ENCODE measurements at places on chromosomes 1 and 21. TPM values are rescaled to one million over a fixed set of nuclear protein-coding genes. Genes with fewer than 3 reads are reported as not detected.
A peak's percentile ranks its signal among the peaks of the same experiment; 100 is the strongest.

GRCh38 chr1:8097077-8097799 lies 71.1 kb upstream of the ERRFI1 start:
- no peak overlapping the region for H3K27ac ChIP-seq
- H3K4me3 ChIP-seq, result no peak overlapping the region
- H3K36me3 ChIP-seq, result peaks cover 3% of the 10 kb centered on the region
- H3K27me3 ChIP-seq, result peaks cover 1% of the 10 kb centered on the region

DNA sequence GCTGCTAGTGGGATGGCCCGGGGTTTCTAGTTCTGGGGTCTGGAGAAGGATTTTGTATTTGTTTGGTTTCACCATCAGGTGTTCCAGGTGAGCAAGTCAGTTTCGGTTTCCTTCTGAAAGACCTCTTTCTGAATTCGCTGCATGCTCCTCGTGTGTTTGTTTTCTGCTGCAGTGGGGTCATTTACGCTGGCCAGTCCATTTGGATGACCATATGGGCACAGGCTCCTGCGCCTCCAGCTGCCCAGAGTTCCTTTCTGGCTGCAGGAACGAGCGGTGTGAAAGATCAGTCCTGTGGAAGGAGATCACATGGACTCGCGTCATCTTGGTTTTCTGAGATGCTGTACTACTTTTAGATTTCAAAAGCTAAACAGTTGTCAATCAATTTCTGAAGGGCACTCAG lies 83.7 kb upstream of the GCLM start:
- H3K4me3 ChIP-seq, result no peak overlapping the region
- H3K4me1 ChIP-seq, result peaks cover 10% of the 10 kb centered on the region
- H3K27me3 ChIP-seq, result no peaks in the 10 kb centered on the region
- no peaks in the 10 kb centered on the region for H3K36me3 ChIP-seq

GRCh38 chr1:186152227-186152619 lies 222.8 kb downstream of the TPR start:
- no peaks in the 10 kb centered on the region for H3K36me3 ChIP-seq
- DNase-seq, result no peak
- H3K4me3 ChIP-seq, result no peak overlapping the region

GRCh38 chr1:37325010-37325409 lies 149.4 kb upstream of the ZC3H12A start:
- no peak overlapping the region for H3K4me3 ChIP-seq
- no peak overlapping the region for H3K27ac ChIP-seq
- peaks cover 9% of the 10 kb centered on the region for H3K4me1 ChIP-seq
- no peak for DNase-seq

DNA sequence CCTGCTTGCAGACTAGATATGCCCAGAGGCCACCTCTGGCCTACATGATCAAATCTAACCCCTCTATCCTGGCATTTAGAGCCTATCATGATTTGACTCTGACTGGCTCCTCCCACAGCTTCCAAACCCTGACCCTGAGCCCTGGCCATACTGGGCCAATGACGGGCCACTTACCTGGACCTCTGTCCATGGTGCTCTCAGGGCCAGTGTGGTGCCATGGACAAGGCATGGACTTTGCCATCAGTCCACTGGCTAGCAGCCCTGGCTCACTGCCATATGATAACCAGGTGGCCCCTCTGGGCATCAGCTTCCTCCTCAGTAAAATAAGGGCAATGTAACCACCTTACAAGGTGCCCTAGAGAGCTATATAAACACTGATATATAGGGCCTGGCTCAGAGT lies 713.4 kb downstream of the PTPRU start:
- H3K27me3 ChIP-seq, result peaks cover 5% of the 10 kb centered on the region
- H3K36me3 ChIP-seq, result peaks cover 6% of the 10 kb centered on the region
- H3K4me3 ChIP-seq, result no peak overlapping the region
- peaks cover 1% of the 10 kb centered on the region for H3K4me1 ChIP-seq

- H3K4me3 ChIP-seq, result peak overlapping the region; percentile 85
- peaks cover 9% of the 10 kb centered on the region for H3K27me3 ChIP-seq
- no peak for DNase-seq
- peak overlapping the region; percentile 59 for H3K27ac ChIP-seq
- H3K4me1 ChIP-seq, result peaks cover 43% of the 10 kb centered on the region
Measured at GRCh38 chr1:167720965-167721616, 691 bp upstream of the MPZL1 start.

DNA sequence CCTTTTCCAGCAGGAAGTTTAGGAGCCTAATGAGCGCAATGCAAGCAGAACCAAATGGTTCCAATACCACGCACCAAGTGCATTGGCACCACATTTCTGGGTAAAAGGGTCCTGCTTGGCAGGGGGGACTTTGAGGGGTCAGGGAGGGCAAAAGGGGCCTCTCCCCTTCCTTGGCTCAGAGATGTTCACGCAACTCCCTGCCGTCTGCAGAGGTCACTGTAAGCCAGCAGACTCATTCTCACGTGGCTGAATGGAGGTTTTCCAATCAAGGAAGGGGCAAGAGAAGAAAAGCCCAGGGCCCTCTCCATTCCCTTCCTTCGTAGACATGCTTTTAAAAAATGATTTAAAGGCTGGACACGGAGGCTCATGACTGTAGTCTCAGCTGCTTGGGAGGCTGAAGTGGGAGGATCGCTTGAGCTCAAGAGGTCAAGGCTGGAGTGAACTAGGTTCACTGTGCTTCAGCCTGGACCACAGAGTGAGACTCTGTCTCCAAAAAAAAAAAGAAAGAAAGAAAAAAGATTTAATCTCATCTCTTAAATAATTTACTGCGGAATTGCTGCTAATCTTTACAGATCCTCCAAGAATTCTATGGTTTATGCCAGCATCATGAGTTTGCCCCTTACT lies 80.3 kb downstream of the RUNX3 start:
- no peak overlapping the region for H3K27ac ChIP-seq
- H3K4me3 ChIP-seq, result no peak overlapping the region
- no peaks in the 10 kb centered on the region for H3K4me1 ChIP-seq
- no peaks in the 10 kb centered on the region for H3K36me3 ChIP-seq
- H3K27me3 ChIP-seq, result peaks cover 10% of the 10 kb centered on the region

GRCh38 chr1:44251486-44251885 lies 38.2 kb downstream of the DMAP1 start:
- peaks cover 29% of the 10 kb centered on the region for H3K4me1 ChIP-seq
- H3K4me3 ChIP-seq, result no peak overlapping the region
- peak overlapping the region; percentile 6 for H3K27ac ChIP-seq
- no peaks in the 10 kb centered on the region for H3K36me3 ChIP-seq

DNA sequence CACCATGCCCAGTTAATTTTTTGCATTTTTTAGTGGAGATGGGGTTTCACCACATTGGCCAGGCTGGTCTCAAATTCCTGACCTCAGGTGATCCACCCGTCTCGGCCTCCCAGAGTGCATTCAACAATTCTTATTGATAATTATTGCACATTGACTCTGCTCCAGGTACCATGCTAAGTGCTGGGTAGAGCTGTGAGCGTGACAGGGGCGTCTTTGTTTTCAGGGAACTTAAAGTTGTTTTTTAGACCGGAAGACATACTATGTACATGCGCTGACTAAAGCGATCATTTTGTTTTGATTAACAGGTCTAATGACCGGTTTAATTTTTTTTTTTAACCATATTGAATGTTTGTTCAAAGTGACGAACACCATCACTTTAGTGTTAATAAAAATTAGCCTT lies 4.0 kb downstream of the CD247 start:
- H3K27me3 ChIP-seq, result peaks cover 3% of the 10 kb centered on the region
- H3K36me3 ChIP-seq, result no peaks in the 10 kb centered on the region
- H3K27ac ChIP-seq, result no peak overlapping the region

GRCh38 chr1:46134660-46135331 lies 2.4 kb upstream of the PIK3R3 start:
- no peaks in the 10 kb centered on the region for H3K36me3 ChIP-seq
- H3K4me3 ChIP-seq, result peak overlapping the region; percentile 95
- peaks cover 13% of the 10 kb centered on the region for H3K4me1 ChIP-seq
- no peak for DNase-seq
- H3K27me3 ChIP-seq, result peaks cover 25% of the 10 kb centered on the region

DNA sequence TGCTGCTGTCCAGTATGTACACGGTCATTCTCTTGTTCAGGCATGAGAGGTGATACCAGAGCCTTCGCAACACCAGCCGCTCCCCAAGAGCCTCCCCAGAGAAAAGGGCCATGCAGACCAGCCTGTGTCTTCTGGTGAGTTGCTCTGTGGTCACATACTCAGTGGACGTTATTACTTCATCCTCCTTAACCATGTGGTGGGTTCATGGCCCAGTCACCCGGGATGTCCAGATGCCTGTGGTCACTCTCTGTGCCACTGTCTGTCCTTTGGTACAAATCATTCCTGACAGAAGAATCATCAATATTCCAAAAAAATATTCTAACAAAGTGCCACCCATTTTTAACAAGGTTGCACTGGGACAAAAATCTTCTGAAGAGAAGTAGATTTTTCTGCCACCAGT lies 8.8 kb upstream of the ZNF124 start:
- H3K4me1 ChIP-seq, result no peaks in the 10 kb centered on the region
- DNase-seq, result no peak
- H3K36me3 ChIP-seq, result peaks cover 15% of the 10 kb centered on the region
- peaks cover 5% of the 10 kb centered on the region for H3K27me3 ChIP-seq

DNA sequence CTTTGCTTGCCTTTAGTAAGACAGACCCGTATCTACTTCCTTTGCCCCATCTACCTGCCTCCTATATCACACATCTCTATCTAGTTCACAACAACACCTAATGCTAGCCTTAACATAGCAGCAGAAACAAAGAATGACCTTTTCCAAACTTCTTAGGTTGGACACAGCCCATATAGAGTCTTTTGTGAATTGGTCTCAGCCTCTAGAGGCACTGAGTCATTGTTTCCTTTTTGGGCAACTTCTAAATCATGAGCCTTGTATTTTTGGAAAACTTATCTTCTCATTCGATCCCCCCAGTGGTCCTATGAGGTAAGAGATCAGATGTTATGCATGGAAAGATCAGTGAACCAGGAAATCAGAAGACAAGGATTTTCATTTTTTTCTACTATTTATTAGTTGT lies 679.4 kb upstream of the USP24 start:
- no peaks in the 10 kb centered on the region for H3K27me3 ChIP-seq
- H3K27ac ChIP-seq, result no peak overlapping the region
- H3K4me1 ChIP-seq, result no peaks in the 10 kb centered on the region
- H3K4me3 ChIP-seq, result no peak overlapping the region
- DNase-seq, result no peak

- H3K4me3 ChIP-seq, result no peak overlapping the region
- peaks cover 4% of the 10 kb centered on the region for H3K27me3 ChIP-seq
- no peak overlapping the region for H3K27ac ChIP-seq
- H3K4me1 ChIP-seq, result peaks cover 14% of the 10 kb centered on the region
Measured at GRCh38 chr1:9482403-9482802, 56.9 kb upstream of the SLC25A33 start.

DNA sequence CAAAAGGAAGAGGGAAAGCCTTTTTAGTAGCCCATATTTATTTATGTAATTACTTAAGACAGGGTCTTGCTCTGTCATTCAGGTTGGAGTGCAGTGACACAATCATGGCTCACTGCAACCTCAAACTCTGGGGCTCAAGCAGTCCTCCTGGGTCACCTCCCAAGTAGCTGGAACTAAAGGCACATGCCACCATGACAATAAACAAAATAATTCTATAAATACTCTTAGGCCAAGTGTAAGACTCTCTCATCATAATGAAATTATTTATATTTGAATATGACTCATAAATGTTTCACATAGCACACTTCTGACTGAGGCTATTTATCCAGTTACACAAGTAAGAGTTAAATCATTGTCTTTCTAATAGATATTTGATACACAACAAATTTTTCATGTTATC lies 314.7 kb downstream of the AMY1C start:
- no peak overlapping the region for H3K27ac ChIP-seq
- no peak overlapping the region for H3K4me3 ChIP-seq
- DNase-seq, result no peak

DNA sequence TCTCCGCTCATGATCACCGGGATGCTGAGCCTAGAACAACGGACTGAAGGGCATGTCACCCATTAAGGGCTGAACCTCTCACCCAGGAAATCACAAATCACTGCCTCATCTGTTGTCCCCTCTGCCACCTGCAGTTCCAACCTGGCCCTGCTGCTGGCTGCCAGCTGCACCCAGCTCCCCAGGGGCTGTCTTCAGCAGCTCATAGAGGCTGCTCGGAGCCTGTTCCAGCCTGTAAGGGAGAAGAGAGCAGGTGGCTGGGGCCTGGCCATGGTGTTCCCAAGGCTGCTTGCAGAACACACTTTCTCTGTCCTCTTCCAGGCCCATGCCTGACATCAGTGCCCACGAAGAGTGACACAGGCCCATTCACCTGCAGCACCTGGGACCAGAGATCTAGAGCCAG lies 44.5 kb upstream of the DISP3 start:
- H3K27me3 ChIP-seq, result peaks cover 13% of the 10 kb centered on the region
- peak overlapping the region; percentile 87 for H3K27ac ChIP-seq
- DNase-seq, result peak; percentile 69
- peaks cover 24% of the 10 kb centered on the region for H3K4me1 ChIP-seq
- peak overlapping the region; percentile 22 for H3K4me3 ChIP-seq

VANGL2 gene
- total RNA-seq, result 79.4 TPM

CD84 gene
- total RNA-seq, result not detected

B3GALT6 gene
- 30.0 TPM for total RNA-seq

RRP15 gene
- total RNA-seq, result 18.0 TPM

FAM3B gene
- not detected for total RNA-seq

C4BPA gene
- not detected for total RNA-seq

All from glutamatergic neuron (in vitro differentiated cells).